WTC11 (cell line): ENCODE measurements at places on chromosomes 1 and 21.
A peak's percentile ranks its signal among the peaks of the same experiment; 100 is the strongest.

DNA sequence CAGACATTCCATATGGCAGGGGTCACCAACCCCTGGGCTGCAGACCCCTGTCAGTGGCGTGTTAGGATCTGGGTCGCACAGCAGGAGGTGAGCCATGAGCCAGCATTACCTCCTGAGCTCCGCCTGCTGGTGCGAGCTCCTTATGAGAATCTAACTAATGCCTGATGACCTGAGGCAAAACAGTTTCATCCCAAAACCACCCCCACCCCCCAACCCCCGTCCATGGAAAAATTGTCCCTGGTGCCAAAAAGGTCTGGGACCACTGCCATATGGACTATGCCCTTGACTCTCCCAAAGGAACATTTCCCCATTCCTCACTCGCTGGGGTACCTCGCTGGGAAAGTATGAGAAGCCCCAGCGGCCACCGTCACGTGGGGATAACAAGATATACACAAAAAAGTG lies 6.4 kb upstream of the CPT2 start:
- peaks cover 10% of the 10 kb centered on the region for H3K4me1 ChIP-seq
- H3K4me3 ChIP-seq = no peak overlapping the region

- peaks cover 33% of the 10 kb centered on the region for H3K4me1 ChIP-seq
- DNase-seq = no peak
- H3K4me3 ChIP-seq = no peak overlapping the region
- H3K27me3 ChIP-seq = peaks cover 38% of the 10 kb centered on the region
These were observed 2.8 kb upstream of the ADORA1 start for GRCh38 chr1:203124546-203125317.

GRCh38 chr1:85282424-85282823 lies 6.0 kb upstream of the BCL10 start:
- no peaks in the 10 kb centered on the region for H3K36me3 ChIP-seq
- no peaks in the 10 kb centered on the region for H3K27me3 ChIP-seq
- no peak overlapping the region for H3K4me3 ChIP-seq
- H3K27ac ChIP-seq = no peak overlapping the region

DNA sequence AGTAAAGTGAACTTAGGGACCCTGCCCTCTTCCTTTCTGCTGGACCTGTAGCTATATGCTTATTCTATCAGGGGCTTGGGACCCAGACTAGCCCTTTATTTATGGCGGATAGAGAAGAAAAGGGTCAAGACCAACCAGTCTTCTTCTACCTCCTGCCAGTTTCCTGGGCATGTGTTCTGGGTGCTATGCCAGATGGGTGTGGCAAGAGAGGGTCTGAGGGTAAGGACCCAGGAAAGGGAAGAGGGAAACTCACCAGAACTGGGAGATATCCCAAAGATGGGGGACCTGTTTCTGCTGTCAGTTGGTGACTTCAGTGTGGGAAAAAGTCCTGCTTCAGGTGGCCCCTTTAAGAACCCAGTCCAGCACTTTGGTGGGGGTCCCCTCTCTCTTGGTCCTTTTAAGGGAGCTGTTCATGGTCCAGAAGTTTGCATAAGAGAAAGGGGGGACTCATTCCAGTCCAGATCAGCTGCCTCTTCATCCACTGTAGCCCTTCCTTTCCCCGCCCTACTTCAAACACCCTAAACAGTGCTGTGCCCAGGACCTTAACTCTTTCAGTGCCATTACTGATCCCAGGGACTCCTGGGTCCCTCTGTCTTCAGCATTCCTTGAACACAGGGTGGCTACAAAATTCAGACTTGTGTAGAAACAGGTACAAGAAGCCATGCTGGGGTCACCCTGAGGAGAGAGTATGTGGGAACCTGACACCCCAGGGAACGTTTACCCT lies 18.4 kb downstream of the SSR2 start:
- no peaks in the 10 kb centered on the region for H3K36me3 ChIP-seq
- peaks cover 2% of the 10 kb centered on the region; the same call in 1 of the 2 replicates for H3K4me1 ChIP-seq
- H3K4me3 ChIP-seq = no peak overlapping the region
- no peak overlapping the region for H3K27ac ChIP-seq

DNA sequence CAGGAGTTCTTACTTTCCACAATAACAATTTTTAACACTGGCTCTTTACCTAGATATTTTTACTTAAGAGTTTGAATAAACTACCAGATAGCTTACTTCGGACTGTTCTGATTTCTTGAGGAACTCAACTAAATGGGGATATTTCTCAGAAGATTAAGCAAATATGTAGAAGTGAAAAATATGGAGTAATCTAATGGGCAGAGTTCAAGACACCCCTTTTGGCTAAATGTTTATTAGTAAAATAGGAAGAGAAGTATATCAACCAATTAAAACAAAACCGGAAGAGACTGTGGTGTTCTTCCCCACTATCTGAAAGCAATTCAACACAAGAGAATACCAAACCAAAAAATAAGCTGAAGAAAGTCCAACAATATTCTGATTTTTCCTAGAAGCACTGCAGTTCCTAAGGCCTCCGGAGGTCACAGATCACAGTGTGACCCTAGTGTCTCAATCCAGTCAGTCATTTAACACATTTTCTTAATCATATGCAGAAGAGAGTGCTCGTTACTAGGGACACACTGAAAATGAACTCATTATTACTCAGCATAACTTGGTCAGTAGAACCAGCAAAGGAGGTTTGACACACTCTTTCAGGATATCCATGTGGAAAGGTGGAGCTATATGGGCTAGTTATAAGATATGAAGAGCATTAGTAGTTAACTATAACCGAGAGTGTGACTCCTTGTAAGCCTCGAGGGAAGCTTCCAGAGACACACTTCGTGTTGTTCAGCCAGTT lies 5.2 kb downstream of the SIPA1L2 start:
- DNase-seq = no peak
- H3K36me3 ChIP-seq = no peaks in the 10 kb centered on the region
- peaks cover 19% of the 10 kb centered on the region for H3K27me3 ChIP-seq
- no peak overlapping the region for H3K4me3 ChIP-seq
- peaks cover 88% of the 10 kb centered on the region for H3K4me1 ChIP-seq

GRCh38 chr1:155174324-155175280 lies 953 bp downstream of the TRIM46 start:
- peak overlapping the region; percentile 94 for H3K4me3 ChIP-seq
- peak; percentile 75 for DNase-seq
- H3K4me1 ChIP-seq = peaks cover 29% of the 10 kb centered on the region
- peak overlapping the region; percentile 89 for H3K27ac ChIP-seq

GRCh38 chr21:44800971-44801467 lies 601 bp downstream of the UBE2G2 start:
- H3K27me3 ChIP-seq = no peaks in the 10 kb centered on the region
- peaks cover 52% of the 10 kb centered on the region for H3K36me3 ChIP-seq
- H3K4me3 ChIP-seq = peak overlapping the region; percentile 93
- peak overlapping the region; percentile 75 for H3K27ac ChIP-seq
- DNase-seq = no peak
- peaks cover 32% of the 10 kb centered on the region for H3K4me1 ChIP-seq

- 0 out of 2 replicates have a peak overlapping the region, but pooled peaks have one; percentile 16 for H3K27ac ChIP-seq
- no peak for DNase-seq
- no peaks in the 10 kb centered on the region for H3K36me3 ChIP-seq
- H3K4me3 ChIP-seq = peak overlapping the region; percentile 18; the same call in 1 of the 2 replicates
- no peaks in the 10 kb centered on the region for H3K27me3 ChIP-seq
These were observed 25.3 kb upstream of the PEF1 start for GRCh38 chr1:31669786-31670592.

DNA sequence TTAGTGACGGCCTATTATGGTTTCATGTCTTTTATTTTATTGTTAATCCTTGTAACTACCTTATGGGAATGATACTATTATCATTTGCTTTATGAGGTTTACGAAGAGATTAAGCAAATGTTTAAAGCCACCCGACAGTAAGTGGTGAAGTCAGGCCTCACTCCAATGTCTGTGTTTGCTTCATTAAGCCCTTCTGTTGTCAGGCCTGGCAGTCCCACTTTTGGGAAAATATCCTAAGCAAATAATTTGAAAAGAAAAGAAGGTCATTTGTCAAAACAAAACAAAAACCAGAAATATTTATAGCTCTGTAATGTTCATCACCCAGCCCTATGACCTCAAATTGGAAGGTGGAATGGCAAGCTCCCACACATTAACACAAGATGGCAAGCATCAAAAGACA lies 40.7 kb upstream of the USP24 start:
- H3K27ac ChIP-seq = no peak overlapping the region
- no peaks in the 10 kb centered on the region for H3K4me1 ChIP-seq
- H3K27me3 ChIP-seq = no peaks in the 10 kb centered on the region
- H3K36me3 ChIP-seq = no peaks in the 10 kb centered on the region
